ENCODE measurements at places on chromosomes 2 and 18.

DNA sequence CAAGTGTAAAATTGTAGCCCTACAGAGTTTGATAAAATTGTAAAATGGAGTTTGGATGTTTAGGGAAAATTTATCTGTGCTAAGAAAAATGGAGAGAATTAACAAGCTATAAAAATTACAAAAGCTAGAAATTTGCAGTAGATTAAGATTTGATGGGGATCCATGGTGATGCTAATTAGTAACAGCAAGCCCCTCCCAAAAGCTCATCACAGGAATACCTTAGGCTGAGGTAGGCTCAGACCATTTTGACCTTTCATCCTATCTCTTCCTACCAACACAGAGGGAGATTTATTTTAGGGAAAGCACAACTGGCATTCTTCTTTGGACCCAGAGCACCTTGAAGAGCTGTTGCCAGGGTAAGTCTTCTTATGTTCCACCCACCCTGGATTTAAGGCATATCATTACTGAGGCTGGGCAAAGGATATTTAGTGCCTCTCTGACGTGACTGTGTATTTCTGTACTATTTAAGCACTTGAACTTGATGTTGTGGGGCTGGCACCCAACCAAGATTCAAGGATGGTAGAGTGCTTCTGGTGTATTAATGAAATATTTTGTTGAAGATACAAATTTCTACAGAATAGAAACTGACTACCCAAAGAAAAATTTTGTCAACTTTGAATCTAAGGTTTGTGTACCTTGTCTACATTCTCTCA is 70.8 kb upstream of the SLC39A10 start:
- no peak for DNase-seq

- no peak for DNase-seq
These were observed 250.8 kb upstream of the OSR1 start for GRCh38 chr2:19609266-19609665.

- DNase-seq: no peak
These were observed 81.0 kb downstream of the ALPK2 start for GRCh38 chr18:58547864-58548263.

- no peak for DNase-seq
These were observed 156.0 kb downstream of the SLC4A3 start for GRCh38 chr2:219783359-219783975.

DNA sequence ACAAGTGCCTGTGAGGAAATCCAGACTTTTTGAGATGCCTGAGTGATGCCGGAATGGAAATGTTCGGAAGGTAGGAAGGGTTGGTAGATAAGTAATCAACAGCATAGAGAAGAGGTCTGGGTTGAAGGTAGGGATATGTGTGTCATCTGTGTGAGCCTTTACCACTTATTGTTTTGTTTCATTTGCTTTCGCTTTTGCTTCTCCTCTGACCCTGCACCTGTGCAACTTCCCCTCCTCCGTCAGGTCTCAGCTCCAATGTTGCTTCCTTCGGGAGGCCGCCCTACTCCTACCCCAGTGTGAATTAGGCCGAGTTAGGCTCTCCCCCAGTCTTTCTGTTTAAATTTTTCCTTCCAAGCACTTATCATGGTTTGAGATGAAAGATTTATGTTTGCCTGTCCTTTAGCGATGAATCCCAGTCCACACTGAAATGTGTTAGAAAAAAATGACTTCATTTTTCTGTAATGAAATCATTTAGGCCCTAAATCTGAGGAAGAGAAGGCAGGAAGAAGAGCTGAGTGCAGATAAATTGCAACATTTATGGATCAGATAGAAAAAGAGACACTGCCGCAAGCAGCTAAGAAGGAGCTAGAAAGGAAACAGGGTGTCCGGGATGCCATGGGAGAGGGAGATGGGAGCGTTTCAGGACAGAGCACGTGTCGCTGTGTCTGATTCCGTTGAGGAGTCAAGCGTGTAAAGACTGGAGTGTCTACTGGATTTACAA is 139.6 kb upstream of the PELI1 start:
- no peak for DNase-seq

DNA sequence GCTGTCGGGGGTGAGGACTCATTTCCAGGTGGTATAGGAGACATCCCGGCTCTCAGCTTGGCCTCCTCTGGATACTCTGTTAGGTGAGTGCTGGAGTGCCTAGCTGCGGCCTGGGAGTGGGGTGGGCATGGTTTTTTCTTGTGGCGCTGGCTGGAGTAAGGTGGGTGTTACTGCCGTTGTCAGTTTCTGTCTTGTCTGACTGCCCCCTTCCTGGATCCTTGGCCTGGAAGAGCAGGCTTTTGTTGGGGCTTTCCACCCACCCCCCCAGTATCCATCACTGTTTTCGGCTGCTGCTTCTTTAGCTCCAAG is 69.2 kb downstream of the DGKD start:
- DNase-seq: no peak

DNA sequence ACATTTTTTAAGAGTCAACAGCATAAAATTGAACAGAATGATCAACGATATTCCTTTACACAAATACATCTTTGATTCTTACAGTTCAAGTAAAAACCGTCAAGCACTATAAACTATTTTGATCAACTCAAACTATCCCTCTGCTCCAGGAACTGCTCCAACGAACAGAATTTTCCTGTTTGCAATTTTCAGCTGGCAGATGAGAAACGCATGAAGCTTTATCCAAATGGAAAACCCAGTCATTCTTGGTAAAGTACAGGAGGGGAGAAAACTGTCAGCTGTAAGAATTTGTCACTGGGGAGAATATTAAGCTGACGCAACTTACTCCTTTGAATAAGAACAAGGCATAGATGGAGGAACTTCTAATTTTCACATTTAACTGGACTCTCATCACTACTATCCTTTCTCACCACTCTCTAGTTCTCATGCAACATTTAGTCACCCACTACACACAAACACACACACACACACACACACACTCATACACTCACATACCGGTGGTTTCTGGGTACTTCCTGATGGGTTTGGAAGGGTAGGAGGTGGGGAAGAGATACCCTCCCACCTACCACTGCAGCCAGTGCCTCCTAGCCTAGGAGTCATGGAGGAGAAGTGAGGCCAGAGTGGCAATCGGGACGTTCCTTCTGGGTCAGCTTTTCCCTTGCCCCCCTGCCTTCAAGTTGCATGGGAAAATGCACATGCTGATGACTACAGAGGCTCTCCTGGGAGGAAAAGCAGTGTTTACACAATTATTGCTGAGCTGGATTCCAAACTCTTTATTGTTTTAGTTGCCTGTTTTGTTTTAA is 54.0 kb upstream of the SPATS2L start:
- DNase-seq: no peak

GRCh38 chr2:79876430-79876829 is 363.6 kb downstream of the CTNNA2 start:
- no peak for DNase-seq

DNA sequence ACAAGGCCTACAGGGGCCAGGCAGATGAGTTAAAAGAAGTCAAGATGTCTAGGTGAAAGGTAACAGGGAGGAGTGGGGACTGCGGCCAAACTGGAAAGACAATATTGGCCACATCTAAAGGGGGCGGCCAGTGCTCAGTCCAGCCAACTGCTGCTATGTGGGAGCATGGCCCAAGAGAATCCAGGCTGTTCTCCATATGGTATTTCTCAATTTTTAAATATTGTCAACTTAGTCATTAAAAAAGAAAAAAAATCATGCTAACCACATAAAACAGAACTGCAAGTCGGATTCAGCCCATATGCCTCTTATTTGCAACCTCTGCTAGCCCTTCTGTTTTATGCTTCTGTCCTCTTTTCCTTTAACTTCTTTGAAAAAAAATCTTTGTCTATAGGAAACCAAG is 14.8 kb downstream of the TRABD2A start:
- DNase-seq: no peak

GRCh38 chr2:181616715-181617114 is 40.2 kb downstream of the CERKL start:
- no peak for DNase-seq

GRCh38 chr2:200966770-200967169 is 3.3 kb upstream of the ORC2 start:
- no peak for DNase-seq

- no peak for DNase-seq
These were observed 58.0 kb downstream of the SLC40A1 start for GRCh38 chr2:189522435-189523151.

- no peak for DNase-seq
These were observed 42.3 kb downstream of the CABLES1 start for GRCh38 chr18:23177433-23178072.

DNA sequence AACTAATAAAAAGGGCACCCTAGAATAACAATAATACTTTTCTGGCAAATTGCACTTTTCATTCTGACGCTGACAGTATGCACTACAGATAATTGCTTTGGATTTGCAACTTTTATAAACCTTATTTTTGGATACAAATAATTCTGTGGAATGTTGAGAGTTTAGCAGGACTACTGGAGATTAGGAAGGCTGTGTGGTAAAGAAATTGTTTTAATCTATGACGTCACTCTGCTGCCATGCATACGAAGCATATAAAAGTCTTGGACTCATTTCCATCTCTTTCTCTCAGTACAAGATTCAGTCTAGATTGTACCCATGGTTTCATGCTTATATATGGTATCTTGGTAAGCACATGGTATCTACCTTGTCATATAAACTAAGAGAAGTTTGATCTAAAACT is 28.1 kb upstream of the ZCCHC2 start:
- DNase-seq: no peak

DNA sequence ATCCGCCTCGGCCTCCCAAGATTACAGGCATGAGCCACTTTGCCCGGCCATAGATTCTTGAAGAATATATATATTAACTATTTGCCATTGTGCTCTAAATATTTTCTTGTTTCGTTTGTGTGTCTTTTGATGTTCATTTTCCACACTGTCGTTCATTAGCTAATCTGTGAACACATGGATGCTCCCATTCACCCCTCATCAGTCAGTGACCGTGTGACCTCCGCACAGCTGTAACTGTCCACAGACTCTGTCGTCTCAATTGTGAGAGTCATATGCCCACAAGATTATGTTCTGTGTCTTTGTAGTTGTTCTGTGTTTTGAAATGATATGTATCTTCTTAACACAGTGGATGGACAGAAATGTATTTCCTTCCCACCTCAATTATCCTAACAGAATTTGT is 29.6 kb downstream of the RAMP1 start:
- no peak for DNase-seq

- no peak for DNase-seq
These were observed 93.8 kb downstream of the PRKCE start for GRCh38 chr2:45745231-45745630.

GRCh38 chr18:79528316-79528695 is 132.6 kb downstream of the NFATC1 start:
- no peak for DNase-seq

DNA sequence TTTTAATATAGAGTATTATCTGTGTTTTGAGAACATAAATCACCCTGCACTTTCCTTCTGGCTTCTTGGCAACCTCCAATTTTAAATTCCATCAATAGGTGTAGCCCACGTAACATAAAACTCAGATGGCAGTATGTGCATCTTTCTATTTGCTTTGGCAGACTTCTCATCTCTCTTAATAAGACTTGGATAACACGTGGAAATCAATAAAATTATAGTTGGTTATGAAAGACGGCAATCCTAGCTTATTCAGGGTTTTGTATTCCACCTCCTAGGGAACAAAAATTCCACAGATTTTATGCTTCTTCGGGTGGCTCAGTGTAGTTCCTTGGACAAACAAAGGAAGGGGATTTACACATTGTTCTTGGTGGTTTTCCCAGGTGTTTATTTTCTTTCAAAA is 299.3 kb downstream of the RND3 start:
- DNase-seq: no peak

Data from SW 1271 (cell line).